Upper lobe of left lung (tissue), 6 donors: ENCODE measurements at places on chromosomes 12 and 14.

GRCh38 chr12:47651368-47652254 is 54.2 kb downstream of the RPAP3 start:
- H3K27me3 ChIP-seq, result no peaks in the 10 kb centered on the region
- peak overlapping the region; percentile 19 for H3K4me3 ChIP-seq
- peaks cover 19% of the 10 kb centered on the region for H3K4me1 ChIP-seq
- no peaks in the 10 kb centered on the region for H3K36me3 ChIP-seq
- no peak overlapping the region for H3K27ac ChIP-seq

DNA sequence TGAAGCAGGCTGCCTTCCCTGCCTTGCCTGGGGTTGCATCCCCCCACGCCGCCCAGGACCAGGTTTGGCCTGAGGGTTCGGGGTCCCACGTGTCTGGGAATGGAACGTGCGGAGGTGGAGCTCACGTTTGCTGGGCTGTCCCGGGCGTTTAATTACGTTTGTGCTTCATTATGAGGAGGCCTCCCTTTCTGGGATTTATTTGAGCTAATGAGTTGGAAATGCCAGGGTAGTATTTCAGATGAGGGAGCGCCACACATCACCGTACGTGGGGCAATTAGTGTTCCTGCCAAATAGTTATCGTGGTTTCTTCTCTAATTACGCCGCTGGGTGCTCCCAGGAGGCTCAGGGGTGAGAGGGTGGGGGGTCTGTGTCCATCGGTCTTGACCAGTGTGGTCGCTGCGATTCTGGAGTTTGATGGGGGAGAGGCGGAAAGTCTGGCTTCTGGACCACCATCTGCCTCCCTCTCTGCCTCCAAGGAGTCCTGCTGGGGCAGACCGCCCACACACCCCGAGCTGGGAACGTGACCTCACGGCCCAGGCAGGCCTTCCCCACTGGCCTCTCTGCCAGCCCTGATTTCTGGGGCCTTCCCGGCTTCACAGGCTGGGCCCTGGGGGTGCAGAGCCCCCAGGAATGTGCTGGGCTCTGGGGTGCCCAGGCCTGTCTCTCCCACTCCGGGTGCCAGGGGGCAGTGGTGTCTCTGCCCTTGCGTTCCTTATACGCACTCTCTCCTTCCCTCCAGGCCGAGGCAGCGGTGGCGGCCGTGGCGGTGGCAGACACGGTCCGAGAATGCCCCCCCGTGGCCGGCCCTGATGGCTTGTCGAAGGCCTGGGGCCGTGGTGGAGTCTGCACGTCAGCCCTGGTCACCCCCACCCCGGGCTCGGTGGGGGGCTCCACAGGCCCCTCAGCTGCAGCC is 18.9 kb downstream of the KIF26A start:
- no peaks in the 10 kb centered on the region for H3K27me3 ChIP-seq
- no peak overlapping the region for H3K27ac ChIP-seq
- no peaks in the 10 kb centered on the region for H3K36me3 ChIP-seq
- H3K4me3 ChIP-seq, result no peak overlapping the region
- peaks cover 10% of the 10 kb centered on the region for H3K4me1 ChIP-seq

DNA sequence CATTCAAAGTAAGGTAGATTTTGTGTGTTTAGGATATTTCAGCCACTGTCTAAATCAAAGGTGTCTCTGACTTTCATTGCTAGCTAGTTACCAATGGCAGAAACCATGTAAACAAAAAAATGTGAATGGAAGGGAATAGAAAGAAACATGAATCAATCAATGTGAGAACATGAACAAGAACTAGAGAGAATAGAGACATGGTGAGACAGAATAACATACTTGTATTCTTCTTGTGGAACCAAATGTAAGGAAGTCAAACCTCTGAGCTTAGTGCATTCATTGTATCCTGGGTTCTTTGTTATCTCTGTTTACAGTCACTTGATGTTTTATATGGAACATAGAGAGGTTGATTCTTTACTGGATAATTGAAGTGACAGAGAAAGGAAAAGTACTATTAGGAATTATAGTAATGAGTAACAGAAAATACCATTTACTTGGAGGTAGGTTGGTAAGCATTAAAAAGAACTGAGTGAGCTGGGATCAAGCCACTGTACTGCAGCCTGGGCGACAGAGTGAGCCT is 2.6 kb upstream of the WNK1 start:
- H3K4me1 ChIP-seq, result peaks cover 15% of the 10 kb centered on the region
- no peaks in the 10 kb centered on the region for H3K36me3 ChIP-seq
- no peaks in the 10 kb centered on the region for H3K27me3 ChIP-seq
- DNase-seq, result no peak

DNA sequence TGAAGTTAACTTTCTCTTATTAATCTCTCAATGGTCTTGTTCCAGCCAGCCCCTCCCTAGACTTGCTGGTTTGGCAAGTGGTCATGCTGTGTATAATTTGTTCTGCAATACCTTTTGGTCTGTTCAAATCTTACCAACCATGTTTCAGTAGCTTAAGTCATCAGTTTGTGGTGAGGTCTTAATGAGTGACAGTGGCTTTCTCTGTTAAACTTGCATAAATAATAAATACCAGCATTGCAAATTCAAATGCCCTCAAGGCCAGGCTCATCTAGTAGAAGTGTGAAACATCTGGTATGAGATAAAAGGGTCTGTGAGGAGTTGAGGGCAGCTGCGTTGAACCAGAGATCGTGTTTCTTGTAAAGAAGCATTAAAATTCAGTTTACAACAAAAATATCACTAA is 319.5 kb downstream of the TMEM117 start:
- H3K27me3 ChIP-seq, result no peaks in the 10 kb centered on the region
- H3K4me1 ChIP-seq, result no peaks in the 10 kb centered on the region
- no peak overlapping the region for H3K27ac ChIP-seq
- no peak for DNase-seq
- H3K4me3 ChIP-seq, result no peak overlapping the region

GRCh38 chr12:75474116-75474515 is 6.4 kb upstream of the GLIPR1 start:
- H3K4me1 ChIP-seq, result no peaks in the 10 kb centered on the region
- no peak for DNase-seq
- H3K36me3 ChIP-seq, result no peaks in the 10 kb centered on the region
- H3K4me3 ChIP-seq, result no peak overlapping the region
- no peaks in the 10 kb centered on the region for H3K27me3 ChIP-seq
- no peak overlapping the region for H3K27ac ChIP-seq

DNA sequence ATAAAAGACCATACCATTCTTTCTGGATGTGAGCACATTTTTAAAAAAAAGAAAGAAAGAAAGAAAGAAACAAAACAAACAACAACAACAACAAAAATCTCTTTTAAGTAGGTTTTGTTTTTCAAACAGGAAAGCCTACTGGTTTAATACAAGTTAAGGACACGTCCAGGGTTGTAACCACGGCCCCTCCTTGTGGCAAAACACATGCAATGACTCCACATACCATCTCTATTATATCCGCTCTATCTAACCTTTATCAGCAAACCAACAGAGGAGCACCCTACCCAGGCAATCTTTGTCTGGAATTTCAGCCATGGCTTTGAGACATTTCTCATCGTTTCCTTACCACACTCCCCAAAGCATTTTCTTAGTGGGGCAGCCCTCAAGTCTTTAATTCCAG is 360.5 kb upstream of the TMPO start:
- H3K27me3 ChIP-seq, result no peaks in the 10 kb centered on the region
- no peak overlapping the region for H3K27ac ChIP-seq
- no peaks in the 10 kb centered on the region for H3K4me1 ChIP-seq
- no peak for DNase-seq
- no peaks in the 10 kb centered on the region for H3K36me3 ChIP-seq

DNA sequence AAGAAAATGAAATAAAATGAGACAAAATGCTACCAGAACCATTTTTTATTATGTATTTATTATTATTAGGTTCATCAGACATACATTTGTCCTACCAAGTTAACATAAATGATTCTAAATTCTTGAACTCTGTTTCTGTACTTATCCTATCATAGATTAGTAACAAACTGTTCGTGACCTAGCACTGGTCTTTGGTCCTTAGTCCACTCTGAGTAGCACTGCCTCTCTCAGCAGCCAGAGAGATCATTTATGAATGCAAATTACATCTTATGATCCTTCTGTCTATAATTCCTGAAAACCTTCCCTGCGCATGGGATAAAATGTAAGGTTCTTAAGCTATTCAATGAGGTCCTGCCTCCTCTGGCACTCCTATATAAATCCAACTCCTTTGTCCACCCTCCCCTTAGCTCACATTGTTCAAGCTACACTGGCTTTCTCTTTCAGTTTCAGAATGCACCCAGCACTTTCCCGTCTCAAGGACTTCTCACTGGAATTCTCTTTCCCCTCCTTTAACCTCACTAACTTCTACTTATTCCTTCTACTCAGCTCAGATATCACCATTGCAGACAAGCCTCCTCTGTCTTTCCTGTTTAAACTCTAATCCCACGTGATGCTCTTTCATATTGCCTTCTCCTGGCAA is 17.1 kb downstream of the PDZRN4 start:
- peak overlapping the region; percentile 27 for H3K4me3 ChIP-seq
- H3K27me3 ChIP-seq, result no peaks in the 10 kb centered on the region
- peaks cover 7% of the 10 kb centered on the region for H3K4me1 ChIP-seq

DNA sequence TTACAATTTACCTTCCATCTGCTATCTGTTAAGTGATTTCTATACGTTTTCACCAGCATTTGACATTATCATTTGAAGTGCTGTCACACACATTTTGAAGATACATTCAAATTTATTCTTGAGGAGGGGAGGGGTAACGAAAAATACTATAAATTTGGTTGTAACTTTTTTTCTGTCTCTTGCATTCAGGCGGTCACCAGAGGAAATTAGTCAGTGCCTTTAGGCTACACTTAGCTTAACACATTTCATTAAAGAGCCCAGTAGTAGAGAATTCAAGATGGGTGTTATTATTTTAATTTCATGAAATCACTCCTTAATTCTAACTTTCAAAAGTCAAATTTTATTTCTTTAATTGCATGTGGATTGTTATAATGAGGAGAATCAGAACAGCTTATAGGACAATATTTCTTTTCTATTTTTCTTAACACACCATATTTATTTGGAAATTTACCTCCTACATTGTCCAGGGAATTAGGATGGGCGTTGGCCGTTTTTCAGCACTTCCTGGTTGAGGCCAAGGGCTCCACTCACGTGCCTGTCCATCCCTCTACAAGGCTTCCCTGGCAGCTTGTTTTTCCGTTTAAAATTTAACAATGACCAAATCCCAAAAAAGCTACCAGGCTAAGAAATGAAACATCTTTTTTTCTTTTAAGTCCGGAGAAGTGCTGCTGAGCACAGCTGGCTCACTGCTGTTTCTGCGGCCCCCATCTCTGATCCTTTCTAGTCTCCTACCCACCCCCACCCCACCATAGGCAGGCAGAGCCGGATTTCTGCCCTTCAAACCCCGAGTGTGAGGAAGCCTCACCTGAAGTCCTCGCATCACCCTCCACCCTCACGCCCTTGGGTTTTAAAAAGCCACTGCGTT is 1.1 kb upstream of the FAR2 start:
- peak; percentile 69 for DNase-seq
- H3K36me3 ChIP-seq, result no peaks in the 10 kb centered on the region
- H3K27ac ChIP-seq, result peak overlapping the region; percentile 89
- H3K27me3 ChIP-seq, result no peaks in the 10 kb centered on the region

DNA sequence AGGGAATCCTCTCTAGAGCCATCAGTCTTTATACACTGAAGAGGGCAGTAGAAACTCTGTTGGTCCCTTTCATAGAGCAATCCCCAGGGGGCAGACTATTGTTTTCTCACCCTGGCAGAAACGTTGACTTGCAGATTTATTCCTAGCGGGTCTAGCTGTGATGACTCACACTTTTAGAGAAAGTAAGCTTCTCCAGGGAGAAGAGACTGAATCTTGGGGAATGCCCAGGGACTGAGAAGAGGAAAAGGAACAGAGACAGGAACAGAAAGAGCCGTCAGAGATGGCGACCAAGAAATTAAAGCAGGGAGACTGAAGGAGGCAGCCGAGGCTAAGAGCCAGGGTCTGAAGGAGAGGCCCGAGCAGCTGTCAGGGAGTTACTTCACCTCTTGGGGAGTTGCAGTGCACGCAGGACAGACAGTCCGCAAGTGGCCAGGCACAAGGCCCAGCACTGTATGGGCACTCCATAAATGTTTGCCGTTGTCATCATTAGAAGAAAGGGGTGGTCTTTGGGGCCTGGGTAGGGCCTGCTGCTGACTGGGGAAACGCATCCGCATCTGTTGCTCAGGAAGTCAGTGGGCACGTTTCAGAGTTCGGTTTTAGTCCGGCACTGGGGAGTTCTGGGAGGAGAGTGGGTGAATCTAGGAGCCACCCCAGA is 13.0 kb downstream of the PLEKHG6 start:
- peaks cover 66% of the 10 kb centered on the region for H3K4me1 ChIP-seq
- peak overlapping the region; percentile 1 for H3K4me3 ChIP-seq
- no peaks in the 10 kb centered on the region for H3K27me3 ChIP-seq
- H3K36me3 ChIP-seq, result peaks cover 26% of the 10 kb centered on the region

- H3K4me3 ChIP-seq, result no peak overlapping the region
- no peaks in the 10 kb centered on the region for H3K36me3 ChIP-seq
- no peaks in the 10 kb centered on the region for H3K4me1 ChIP-seq
Measured at GRCh38 chr12:126286203-126286602, 1221.0 kb downstream of the AACS start.

DNA sequence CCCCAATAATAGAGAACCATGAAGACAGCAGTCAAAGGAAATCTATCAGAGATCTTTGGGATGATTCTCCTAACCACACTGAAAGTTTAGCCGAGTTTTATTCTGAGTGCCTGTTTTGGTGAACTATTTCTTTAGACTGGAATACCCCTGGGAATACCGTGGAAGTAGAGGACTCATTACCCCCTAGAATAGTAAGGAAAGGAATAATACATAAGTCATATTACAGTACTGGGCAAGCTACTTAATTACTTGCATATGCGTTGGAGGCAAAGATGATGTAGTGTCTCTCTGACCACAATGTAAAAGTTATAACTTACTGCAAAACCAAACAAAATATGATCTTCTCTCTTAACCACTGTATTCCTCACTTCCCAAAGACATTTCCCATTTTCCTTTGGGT is 25.5 kb downstream of the ZC2HC1C start:
- no peaks in the 10 kb centered on the region for H3K27me3 ChIP-seq
- DNase-seq, result no peak
- no peak overlapping the region for H3K27ac ChIP-seq
- no peak overlapping the region for H3K4me3 ChIP-seq
- peaks cover 99% of the 10 kb centered on the region for H3K36me3 ChIP-seq

DNA sequence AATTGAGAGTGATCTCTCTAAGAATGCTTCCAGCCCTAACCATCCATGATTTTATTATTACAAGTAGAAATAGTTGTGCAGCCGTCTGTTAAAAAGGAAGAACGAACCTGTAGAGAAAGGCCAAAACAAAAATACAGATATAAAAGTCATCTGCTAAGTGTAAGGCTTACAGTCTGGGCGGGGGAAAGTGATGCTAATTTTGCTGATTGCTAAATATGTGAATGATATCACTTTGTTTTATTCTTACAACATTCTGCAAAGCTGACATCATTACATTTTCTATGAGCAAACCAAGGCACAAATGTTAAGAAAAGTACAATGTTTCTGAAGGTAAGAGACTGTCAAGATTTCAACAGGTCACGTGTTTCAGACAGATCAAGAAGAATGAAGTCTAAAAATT is 101.5 kb upstream of the RAP1B start:
- H3K4me3 ChIP-seq, result no peak overlapping the region
- H3K27ac ChIP-seq, result no peak overlapping the region

- H3K4me1 ChIP-seq, result no peaks in the 10 kb centered on the region
- H3K27me3 ChIP-seq, result no peaks in the 10 kb centered on the region
- no peak overlapping the region for H3K27ac ChIP-seq
- H3K4me3 ChIP-seq, result no peak overlapping the region
Measured at GRCh38 chr14:98237939-98238338, 1034.1 kb downstream of the BCL11B start.

GRCh38 chr14:48771717-48772116 is 814.5 kb downstream of the RPS29 start:
- no peak overlapping the region for H3K4me3 ChIP-seq
- DNase-seq, result no peak

- no peak overlapping the region for H3K4me3 ChIP-seq
- no peak for DNase-seq
- no peaks in the 10 kb centered on the region for H3K4me1 ChIP-seq
Measured at GRCh38 chr12:43653917-43654316, 101.9 kb upstream of the ADAMTS20 start.
